Activated T-helper 2 cell treated with anti-CD3 and anti-CD28 coated beads, Interferon-gamma antibody, Interleukin-2, Interleukin-4, amounts not matched to agents 10 μg/mL and 5 μg/mL and 100 μg/mL, durations not matched to agents 14 hours and 24 hours and 36 hours (primary cell): ENCODE measurements at places on chromosomes 7 and 10.
A peak's percentile ranks its signal among the peaks of the same experiment; 100 is the strongest.

GRCh38 chr7:128362670-128363069, 1.2 kb upstream of the PRRT4 start:
- peak overlapping the region; percentile 49 for H3K4me3 ChIP-seq
- H3K4me1 ChIP-seq: peaks cover 22% of the 10 kb centered on the region
- H3K27me3 ChIP-seq: peaks cover 77% of the 10 kb centered on the region
- no peaks in the 10 kb centered on the region for H3K36me3 ChIP-seq
- no peak for DNase-seq
- H3K27ac ChIP-seq: no peak overlapping the region

DNA sequence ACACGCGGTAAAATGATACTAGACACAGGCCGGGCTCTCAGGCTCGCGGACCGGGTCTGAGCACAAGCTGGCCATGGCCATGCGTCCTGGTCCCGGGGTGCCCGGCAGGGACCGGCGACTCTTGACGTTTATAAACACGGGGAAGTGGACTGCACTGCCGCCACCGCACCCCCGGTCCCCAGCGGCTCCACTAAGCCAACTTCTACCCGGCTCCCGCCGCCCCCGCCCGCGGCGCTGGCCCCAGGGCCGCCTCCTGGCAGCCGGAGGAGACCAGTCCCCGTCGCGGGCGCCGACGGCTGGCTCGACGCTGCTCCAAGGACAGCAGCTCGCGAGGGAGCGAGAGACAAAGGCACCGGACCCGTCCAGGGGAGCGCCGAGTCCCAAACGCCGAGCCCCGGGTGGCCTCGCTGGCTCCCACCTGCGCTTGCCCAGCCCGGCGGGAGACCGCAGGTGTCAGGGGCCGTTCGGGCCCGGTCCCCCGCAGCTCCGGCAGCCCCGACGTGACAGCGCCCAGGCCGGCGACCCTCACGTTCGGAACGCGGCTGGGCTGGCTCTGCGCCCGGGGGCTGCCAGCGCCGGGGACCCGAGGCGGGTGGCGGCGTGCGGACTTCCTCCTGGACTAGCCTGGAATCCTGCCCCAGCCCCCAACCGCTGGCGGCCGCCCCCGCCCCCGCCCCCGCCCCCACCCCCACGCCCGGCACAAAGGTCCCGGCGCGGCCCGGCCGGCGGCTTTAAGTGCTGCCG, 517 bp downstream of the ITGB1 start:
- no peaks in the 10 kb centered on the region for H3K27me3 ChIP-seq
- DNase-seq: peak; percentile 26
- peak overlapping the region; percentile 81 for H3K4me3 ChIP-seq
- peaks cover 50% of the 10 kb centered on the region for H3K4me1 ChIP-seq

- H3K4me3 ChIP-seq: no peak overlapping the region
- peaks cover 8% of the 10 kb centered on the region for H3K36me3 ChIP-seq
- no peak for DNase-seq
- H3K27ac ChIP-seq: no peak overlapping the region
- H3K4me1 ChIP-seq: peaks cover 12% of the 10 kb centered on the region
These were observed 20.8 kb downstream of the ACSM6 start for GRCh38 chr10:95214793-95215192.

GRCh38 chr7:99949645-99950228, 20.3 kb upstream of the GJC3 start:
- H3K4me3 ChIP-seq: no peak overlapping the region
- peaks cover 4% of the 10 kb centered on the region for H3K4me1 ChIP-seq
- H3K36me3 ChIP-seq: no peaks in the 10 kb centered on the region
- no peak overlapping the region for H3K27ac ChIP-seq
- H3K27me3 ChIP-seq: peaks cover 2% of the 10 kb centered on the region

DNA sequence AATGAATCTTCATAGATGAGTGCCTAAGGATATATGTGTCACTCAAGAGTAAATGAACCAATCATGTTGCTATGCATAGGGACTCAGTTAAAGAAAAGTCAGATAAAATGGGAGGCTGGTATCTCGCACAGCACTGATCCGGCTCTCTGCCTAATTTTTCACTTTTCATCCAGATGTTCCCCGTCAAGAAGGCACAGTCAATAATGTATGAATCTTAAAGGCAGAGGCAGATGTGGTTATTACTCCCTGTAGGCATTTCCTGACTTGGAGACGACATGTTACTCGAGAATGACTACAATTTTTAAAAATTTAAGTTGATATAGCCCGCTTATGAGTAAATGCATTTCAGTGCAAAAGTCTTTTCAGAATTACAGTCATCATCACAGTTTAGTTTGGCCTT, 113.6 kb downstream of the TBXAS1 start:
- H3K27ac ChIP-seq: no peak overlapping the region
- peaks cover 12% of the 10 kb centered on the region for H3K4me1 ChIP-seq
- H3K4me3 ChIP-seq: no peak overlapping the region
- no peaks in the 10 kb centered on the region for H3K36me3 ChIP-seq
- no peak for DNase-seq

DNA sequence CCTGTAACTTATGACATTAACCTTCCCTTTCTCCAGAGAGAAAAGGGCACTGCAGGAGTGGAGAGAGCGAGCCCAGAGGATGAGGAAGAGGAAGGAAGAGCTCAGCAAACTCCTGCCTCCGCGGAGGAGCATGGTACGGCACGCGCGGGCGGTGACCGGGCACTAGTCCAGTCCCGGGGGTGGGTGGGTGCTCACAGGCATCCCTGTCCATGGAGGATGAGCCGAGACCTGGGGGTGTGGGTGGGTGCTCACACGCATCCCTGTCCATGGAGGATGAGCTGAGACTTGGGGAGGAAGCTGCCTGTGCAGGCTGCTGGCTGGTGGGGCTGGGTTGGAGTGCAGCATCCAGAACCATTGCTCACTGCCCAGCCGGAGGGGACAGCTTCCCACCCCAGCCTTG, 23.8 kb downstream of the LRRC27 start:
- H3K27ac ChIP-seq: no peak overlapping the region
- H3K27me3 ChIP-seq: no peaks in the 10 kb centered on the region
- H3K4me3 ChIP-seq: no peak overlapping the region

DNA sequence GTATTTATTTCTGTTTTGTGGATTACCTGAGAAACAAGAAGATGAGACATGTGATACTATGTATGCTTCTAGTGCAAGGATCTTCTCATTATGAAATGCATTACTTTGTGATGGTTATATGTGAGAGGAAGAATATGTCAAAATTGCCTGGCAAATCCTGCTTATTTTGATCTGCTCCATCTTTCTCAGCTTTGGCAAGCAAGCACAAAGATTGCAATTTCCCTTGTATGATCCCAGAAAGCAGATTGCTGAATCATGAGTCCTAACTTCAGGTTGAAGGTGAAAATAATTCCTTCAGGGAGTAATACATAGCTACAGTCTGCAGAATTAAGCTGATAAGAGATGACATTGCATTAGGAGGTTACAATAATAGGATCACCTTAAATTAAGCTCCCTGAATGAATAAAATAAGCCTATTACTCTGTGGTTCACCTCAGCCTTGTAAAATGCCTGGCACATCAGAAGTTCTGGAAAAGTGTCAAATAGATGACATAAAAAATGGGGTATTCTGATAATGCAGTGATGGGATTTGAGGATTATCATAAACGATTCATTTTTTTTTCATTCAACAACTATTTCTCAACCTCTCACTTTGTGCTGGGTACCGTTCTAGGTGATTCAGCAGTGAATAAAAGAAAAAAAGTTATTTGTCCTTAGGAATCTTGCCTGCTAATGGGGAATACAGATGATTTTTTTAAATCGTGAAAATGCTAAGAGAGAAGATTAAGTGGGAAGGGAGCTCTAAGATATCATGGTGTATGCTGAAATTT, 120.7 kb downstream of the CHN2 start:
- DNase-seq: no peak
- peaks cover 54% of the 10 kb centered on the region for H3K27me3 ChIP-seq
- H3K4me3 ChIP-seq: no peak overlapping the region
- H3K36me3 ChIP-seq: no peaks in the 10 kb centered on the region
- no peaks in the 10 kb centered on the region for H3K4me1 ChIP-seq

GRCh38 chr7:105389088-105389650, 448 bp upstream of the SRPK2 start:
- peaks cover 9% of the 10 kb centered on the region for H3K36me3 ChIP-seq
- peak overlapping the region; percentile 95 for H3K27ac ChIP-seq
- DNase-seq: peak; percentile 28
- peaks cover 20% of the 10 kb centered on the region for H3K4me1 ChIP-seq
- H3K27me3 ChIP-seq: no peaks in the 10 kb centered on the region

- no peaks in the 10 kb centered on the region for H3K27me3 ChIP-seq
- H3K27ac ChIP-seq: no peak overlapping the region
- no peak overlapping the region for H3K4me3 ChIP-seq
- no peak for DNase-seq
- peaks cover 54% of the 10 kb centered on the region for H3K36me3 ChIP-seq
These were observed 52.0 kb downstream of the SIRT1 start for GRCh38 chr10:67936416-67936815.
